ENCODE measurements at places on chromosomes 4 and X.

DNA sequence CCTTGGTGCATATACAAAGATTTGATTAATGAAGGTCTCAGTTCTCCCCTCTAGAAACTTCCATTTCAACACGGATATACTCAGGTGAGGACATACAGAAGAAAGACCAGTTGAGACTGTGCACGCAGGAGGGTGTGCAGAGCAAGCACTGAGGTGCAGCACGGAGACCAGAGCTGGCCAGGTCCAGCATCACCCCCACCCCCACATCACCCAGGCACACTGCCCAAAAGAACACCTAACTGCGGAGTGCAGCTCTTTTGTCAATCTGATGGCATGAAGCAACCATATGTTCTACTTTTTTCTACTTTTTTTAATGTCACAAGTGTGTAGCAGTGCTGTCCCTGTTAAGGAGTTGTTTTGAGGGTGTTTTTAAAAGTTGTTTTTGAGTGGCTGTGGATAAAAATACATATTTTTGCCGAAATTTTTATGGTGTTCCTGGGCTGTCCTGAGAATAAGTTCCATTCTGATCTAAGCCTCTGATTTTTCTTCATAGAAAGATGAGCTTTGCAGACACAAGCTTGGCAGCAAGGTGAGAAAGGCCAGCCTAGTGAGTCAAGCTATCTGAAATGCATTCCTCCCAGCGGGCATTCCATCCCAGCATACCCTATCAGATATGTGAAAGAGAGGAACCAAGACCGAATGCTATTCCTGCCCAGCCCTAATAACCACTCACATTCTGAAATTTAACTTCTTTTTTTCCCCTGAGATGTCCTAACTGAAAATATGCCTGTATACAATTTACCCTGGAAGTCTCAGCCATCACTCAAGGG lies 173.7 kb downstream of the PTTG2 start:
- DNase-seq = no peak

GRCh38 chr4:48722509-48723446 lies 57.3 kb downstream of the FRYL start:
- no peak for DNase-seq

GRCh38 chrX:9149501-9150245 lies 115.7 kb upstream of the FAM9B start:
- DNase-seq = no peak

DNA sequence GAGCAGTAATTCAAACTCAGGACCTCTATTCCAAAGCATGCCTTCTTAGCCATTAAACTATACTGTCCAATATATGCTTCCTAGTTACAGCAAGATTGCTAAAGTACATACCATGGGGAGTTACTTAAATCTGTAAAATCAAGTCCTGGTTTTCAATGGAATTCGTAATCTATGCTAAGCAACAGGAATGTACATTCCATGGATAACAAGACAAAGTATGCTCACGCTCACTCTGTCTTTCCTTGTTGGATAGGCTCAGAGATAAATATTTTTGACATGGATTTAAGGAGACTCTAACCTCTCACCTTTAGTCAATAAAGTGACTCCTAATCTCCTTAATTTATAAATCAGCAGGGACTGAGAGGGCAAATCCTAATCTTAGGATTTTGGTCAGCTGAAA lies 47.3 kb upstream of the STK26 start:
- DNase-seq = no peak

DNA sequence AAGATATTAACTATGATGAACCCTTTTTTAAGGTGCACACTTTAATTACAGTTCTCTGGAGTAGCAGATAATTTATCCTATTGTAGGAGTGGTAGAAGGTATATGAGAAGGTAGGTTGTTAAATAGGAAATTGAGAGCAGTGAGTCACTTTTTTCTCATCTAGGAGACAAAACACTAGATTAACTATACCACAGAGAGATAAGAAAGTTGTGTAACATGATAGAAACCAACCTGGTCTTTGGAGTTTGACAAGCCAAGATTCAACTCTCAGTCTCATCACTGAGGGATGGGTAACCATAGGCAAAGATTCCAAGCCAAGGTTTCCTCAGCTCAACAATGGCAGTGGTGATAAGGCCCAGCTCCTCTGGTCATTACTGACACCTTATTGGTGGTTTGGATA lies 104.0 kb downstream of the MAD2L1 start:
- DNase-seq = no peak

GRCh38 chrX:147803948-147804347 lies 107.8 kb upstream of the FMR1 start:
- DNase-seq = no peak

- DNase-seq = no peak
These were observed 132.8 kb upstream of the KLF3 start for GRCh38 chr4:38531141-38531727.

GRCh38 chrX:7993873-7994272 lies 66.7 kb upstream of the PNPLA4 start:
- no peak for DNase-seq

All from stimulated activated CD8-positive, alpha-beta memory T cell treated with anti-CD3 and anti-CD28 coated beads, Interleukin-15, amount 100 ng/mL, for 48 hours (primary cell).